NCI-H1417 treated with DMSO at 0.1 percent for 48 hours (cell line): ENCODE measurements at places on chromosomes 13 and 19.

- DNase-seq: no peak
These were observed 57.7 kb downstream of the CELF5 start for GRCh38 chr19:3282155-3282554.

DNA sequence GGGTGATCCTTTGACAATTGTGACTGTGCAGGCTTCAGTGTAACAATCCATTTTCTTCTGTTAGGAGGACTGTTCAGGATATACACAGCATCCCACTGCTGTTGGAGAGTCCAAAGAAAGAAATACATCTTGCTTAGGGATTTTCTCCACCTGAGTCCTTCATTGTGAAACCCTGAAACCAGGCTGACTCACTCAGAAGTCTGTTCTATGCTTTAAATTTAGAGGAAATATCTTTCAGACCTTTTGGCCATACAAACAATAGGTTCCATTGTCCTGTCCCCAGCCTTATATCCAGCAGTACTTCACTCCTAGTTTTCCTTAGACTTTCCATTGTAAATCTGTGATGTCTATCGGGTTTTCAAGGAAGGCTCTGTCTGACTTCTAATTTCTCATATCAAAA, 379.1 kb downstream of the SUCLA2 start:
- no peak for DNase-seq

GRCh38 chr19:1006711-1007398, 6.6 kb downstream of the GRIN3B start:
- no peak for DNase-seq

DNA sequence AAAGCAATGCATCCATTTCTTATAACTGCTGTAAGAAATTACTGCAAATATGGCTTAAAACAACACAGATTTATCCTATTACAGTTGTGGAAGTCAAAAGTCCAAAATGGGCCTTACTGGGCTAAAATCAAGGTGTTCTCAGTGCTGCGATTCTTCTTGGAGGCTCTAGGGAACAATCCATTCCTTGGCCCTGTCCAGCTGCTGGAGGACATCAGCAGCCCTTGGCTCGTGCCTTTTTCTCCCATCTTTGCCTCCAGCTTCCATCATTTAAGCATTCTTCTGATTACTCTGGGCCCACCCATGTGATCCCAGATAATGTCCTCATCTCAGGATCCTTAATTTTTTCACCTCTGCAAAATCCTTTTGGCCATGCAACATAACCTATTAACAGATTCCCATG, 607.1 kb downstream of the DCT start:
- DNase-seq: no peak

- no peak for DNase-seq
These were observed at the start of gene THSD1 for GRCh38 chr13:52405767-52406494. THSD1 (minus strand) TSS chr13:52406172; CDS start chr13:52402600, 3,572 bp downstream.

DNA sequence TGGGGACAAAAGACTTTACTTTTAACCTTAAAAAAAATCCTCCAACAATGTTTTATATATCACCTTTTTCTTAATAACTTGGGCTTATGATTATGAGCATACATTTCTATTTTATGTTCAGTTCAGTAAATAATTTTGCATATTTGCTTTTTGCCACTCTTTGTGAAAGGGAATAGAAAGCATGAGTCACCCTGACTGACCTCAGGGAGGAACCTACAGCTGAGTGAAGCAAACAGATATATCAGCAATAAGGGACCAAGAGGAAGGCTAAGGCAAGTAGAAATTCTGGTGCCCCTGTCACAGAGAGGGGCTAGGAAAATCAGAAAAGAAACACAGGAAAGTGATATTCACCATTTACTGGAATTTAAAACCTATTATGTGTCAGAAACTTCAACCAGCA, 37.2 kb upstream of the SOHLH2 start:
- DNase-seq: no peak

GRCh38 chr19:12944104-12944674, 1.5 kb upstream of the RAD23A start:
- DNase-seq: no peak

DNA sequence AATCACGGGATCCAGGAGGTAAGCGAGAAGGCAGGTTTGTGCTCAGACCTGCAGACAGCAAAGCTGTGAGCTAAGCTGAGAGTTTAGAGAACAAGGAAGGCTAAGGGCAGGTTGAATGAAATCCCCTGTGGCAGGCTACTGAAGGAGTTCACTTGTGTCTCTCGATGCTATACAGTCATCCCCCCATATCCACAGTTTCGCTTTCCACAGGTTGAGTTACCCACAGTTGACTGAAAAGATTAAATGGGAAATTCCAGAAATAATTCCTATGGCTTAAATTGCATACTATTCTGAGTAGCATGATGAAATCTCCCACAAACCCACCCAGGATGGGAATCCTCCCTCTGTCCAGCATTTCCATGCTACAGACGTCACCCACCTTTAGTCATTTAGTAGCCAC, 49.6 kb downstream of the ABCC4 start:
- DNase-seq: no peak

- no peak for DNase-seq
These were observed 946.3 kb upstream of the MIR17HG start for GRCh38 chr13:90401150-90401549.

- no peak for DNase-seq
These were observed 11.3 kb downstream of the LILRB4 start for GRCh38 chr19:54674021-54674617.

DNA sequence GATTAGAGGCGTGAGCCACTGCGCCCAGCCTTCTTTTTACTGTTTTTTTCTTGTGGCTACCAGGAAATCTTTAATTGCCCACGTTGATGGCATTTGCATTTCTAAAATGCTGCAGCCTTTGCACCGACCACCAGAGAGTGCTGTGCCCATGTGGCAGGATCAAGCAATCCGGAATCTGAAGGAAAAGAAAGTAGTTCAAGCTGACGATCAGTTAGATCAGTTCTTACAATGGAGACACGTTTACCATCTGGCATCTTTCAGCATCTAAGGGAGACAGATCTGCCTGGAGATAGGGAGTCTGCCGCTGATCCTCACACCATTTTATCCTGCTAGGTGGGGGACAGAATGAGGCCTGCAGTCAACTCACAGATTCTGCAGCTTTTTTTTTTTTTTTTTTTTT, 19.9 kb downstream of the TINCR start:
- no peak for DNase-seq

GRCh38 chr13:44074611-44075010, 194.9 kb downstream of the LACC1 start:
- DNase-seq: no peak

GRCh38 chr19:7769171-7769570, 6.1 kb downstream of the CLEC4M start:
- DNase-seq: no peak
